Fibroblast of mammary gland (primary cell): ENCODE measurements at places on chromosomes 16 and 17.

DNA sequence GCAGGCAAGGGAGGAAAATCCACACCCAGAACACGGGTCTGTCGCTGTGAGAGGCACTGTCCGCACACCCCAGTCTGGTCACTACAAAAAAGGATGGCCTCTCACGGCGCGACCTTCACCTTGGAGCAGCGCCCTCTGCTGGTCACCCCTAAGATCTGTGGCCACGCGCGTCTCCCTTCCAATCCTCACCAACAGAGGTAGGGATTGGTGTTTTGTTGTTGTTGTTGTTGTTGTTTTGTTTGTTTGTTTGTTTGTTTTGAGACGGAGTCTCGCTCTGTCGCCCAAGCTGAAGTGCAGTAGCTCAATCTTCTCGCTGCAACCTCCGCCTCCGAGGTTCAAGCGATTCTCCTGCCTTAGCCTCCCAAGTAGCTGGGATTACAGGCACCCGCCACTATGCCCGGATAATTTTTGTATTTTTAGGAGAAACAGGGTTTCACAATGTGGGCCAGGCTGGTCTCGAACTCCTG lies 15.0 kb upstream of the C17orf58 start:
- peak; percentile 40 for DNase-seq

GRCh38 chr17:77887464-77888241 lies 70.8 kb upstream of the TNRC6C start:
- peak; percentile 79 for DNase-seq

- no peak for DNase-seq
Measured at GRCh38 chr17:3505008-3505407, 29.2 kb downstream of the ASPA start.

- no peak for DNase-seq
Measured at GRCh38 chr16:94918-95265, 16.9 kb downstream of the MPG start.

DNA sequence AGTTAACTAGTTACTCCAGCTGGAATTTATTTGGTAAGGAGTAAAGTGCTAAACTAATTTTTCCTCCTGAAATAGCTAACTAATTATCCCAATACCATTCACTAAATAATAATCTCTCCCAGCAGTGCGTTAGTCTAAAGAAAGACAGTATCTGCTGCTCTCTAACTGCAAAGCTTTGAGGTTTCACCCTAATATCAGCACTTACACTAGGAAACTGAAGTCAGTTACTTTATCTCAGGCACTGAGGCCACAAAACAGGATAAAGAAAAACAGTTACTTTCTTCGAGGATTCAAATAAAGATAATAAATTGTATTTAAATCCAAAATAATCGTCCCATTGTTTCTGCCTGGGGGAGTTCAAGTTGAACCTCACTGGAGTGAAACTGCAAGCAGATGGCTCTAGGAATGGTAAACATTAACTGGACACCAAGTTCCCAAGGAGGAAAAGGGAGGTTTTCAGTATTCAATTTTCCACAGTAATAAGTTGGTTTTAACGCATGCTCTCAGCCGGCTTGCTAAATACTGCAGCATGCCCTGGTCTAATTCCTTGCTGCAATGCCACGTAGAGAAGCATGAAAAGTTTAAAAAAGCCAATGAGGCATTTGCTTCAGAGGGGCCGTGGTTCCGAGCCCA lies 20.0 kb upstream of the FOXJ1 start:
- DNase-seq: no peak

DNA sequence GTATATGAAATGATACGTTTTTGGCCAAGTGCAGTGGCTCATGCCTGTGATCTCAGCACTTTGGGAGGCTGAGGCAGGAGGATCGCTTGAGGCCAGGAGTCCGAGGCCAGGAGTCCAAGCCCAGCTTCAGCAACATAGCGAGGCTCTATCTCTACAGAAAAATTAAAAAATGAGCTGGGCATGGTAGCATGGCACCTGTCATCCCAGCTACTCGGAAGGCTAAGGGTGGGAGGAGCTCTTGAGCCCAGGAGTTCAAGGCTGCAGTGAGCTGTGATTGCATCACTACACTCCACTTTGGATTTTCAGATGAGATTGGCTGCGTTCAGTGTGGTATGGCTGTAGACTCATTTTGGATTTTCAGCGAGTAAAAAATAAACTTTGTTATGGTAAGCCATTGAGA lies 112.4 kb downstream of the DNAH3 start:
- no peak for DNase-seq

DNA sequence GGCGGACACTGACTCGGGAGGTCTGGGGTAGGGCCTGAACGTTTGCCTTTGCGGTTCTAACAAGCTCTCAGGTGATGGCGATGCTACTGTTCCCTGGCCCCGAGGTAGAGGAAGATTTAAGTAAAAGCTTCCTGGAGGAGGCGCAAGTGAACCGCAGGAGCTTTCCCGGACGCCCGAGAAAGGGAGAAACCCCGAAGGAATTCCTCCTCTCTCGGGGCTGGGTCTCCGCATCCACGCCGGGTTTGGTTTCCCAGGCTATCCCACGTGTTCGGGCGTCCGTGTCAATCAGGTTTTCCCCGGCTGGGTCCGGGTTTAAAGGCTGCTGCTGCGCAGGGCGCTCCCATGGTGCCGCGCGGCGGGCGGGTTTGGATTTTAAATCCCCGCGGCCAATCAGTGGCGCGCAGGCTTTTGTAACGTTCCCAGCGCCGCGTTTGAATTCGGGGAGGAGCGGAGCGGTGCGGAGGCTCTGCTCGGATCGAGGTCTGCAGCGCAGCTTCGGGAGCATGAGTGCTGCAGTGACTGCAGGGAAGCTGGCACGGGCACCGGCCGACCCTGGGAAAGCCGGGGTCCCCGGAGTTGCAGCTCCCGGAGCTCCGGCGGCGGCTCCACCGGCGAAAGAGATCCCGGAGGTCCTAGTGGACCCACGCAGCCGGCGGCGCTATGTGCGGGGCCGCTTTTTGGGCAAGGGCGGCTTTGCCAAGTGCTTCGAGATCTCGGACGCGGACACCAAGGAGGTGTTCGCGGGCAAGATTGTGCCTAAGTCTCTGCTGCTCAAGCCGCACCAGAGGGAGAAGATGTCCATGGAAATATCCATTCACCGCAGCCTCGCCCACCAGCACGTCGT lies at the start of gene PLK1:
PLK1 (plus strand) TSS at position 460 of the 844 bp plus-strand sequence; CDS start at position 504, 44 bp downstream.
- peak; percentile 80 for DNase-seq

GRCh38 chr17:37820313-37820994 lies 75.6 kb upstream of the HNF1B start:
- DNase-seq: no peak

DNA sequence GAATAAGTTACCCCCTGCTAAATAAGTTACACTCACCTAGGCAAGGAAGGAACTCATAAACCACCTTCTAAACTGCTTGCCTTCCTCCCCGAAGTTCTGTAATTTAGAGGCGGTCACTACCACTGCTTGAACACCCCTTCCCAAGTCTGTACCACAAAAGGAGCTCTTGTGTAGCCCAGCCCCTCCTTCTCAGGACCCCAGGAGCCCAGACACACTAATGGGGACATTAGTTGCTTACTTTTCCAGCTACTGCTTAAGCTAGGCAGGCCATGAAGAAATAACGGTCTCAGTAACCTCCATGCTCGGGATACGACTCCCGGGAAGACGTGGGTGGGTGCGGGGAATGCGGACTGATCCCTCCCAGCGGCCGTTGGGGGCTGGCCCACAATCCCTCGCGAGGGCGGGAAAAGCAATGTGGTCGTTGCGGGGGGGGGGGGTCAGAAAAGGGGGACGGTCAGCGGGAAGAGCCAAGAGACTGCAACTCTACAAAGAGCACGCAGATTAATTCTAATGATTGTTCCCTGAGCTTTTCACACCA lies at the start of gene TEX14:
TEX14 (minus strand) TSS at position 345 of the 538 bp plus-strand sequence. CDS start 40,044 bp downstream, outside the sequence.
- no peak for DNase-seq

- DNase-seq: no peak
Measured at GRCh38 chr16:87133112-87133850, 183.9 kb downstream of the C16orf95 start.

GRCh38 chr17:55281649-55282378 lies 17.1 kb downstream of the HLF start:
- DNase-seq: no peak

- no peak for DNase-seq
Measured at GRCh38 chr17:9138161-9138717, 116.9 kb downstream of the NTN1 start.

- DNase-seq: no peak
Measured at GRCh38 chr17:49528966-49529365, 33.9 kb downstream of the NGFR start.

- DNase-seq: no peak
Measured at GRCh38 chr17:17179371-17179827, 26.7 kb downstream of the PLD6 start.

DNA sequence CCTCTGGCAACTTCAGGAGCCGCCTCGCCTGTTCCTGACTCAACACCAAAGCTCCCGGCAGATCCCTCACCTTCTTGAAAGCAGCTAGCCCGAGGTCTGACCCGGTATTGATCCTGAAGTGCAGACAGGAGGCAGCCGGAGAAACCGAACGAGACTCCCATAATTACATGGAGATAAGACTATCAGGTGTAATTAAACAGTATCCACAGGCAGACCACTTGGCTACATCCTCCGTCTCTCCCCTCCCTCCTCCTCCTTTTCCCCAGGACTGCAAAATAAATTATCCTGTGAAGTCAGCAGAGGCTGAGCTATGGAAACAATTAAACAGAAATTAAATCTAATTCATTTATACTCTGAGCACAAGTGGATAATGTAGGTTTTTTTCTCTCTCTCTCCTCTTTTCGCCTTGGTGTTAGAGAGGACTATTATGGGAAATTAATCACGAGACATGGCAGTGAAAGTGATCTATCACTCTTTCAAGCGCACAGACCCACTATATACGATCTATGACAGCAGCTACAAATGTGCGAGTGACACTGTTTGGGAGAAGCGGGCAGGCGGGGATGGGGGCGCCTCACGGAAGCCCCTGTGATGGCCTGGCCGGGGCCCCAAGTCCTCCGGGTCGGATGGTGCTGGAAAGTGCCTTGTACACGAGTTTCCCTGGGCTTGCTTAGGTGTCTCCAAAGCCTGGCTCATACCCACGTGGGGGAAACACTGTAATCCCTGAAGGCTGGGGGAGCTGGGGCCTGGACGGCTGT lies 92.8 kb downstream of the RBFOX3 start:
- DNase-seq: no peak

DNA sequence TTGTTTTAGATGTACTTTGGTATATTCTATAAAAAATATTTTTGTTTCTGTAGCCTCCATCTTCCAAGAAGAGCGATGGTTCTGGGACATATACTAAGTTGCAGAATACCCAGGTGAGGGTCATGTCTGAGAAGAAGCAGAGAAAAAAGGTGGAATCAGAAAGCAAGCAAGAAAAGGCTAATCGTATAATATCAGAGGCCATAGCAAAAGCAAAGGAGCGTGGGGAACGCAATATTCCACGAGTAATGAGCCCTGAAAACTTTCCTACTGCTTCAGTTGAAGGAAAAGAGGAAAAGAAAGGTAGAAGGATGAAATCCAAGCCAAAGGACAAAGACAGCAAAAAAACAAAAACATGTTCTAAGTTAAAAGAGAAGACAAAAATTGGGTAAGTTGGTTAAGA lies 154.6 kb downstream of the CHD9 start:
- DNase-seq: no peak

- DNase-seq: no peak
Measured at GRCh38 chr17:38338053-38338452, 5.7 kb downstream of the GPR179 start.

- peak; percentile 98 for DNase-seq
Measured at GRCh38 chr17:2468270-2468669, 43.4 kb downstream of the METTL16 start.

- DNase-seq: no peak
Measured at GRCh38 chr17:321386-321941, 31.1 kb downstream of the RPH3AL start.

- DNase-seq: no peak
Measured at GRCh38 chr16:6209355-6209930, 1111.8 kb upstream of the EEF2KMT start.

GRCh38 chr17:4497101-4497824 lies 1.4 kb upstream of the SPNS2 start:
- DNase-seq: peak; percentile 10

- DNase-seq: no peak
Measured at GRCh38 chr17:77651988-77652387, 306.5 kb upstream of the TNRC6C start.

GRCh38 chr17:5785338-5785737 lies 201.0 kb upstream of the NLRP1 start:
- peak; percentile 34 for DNase-seq

- DNase-seq: no peak
Measured at GRCh38 chr17:40699371-40699770, 4.2 kb downstream of the KRT24 start.

- DNase-seq: no peak
Measured at GRCh38 chr16:89537549-89537925, 22.9 kb upstream of the RPL13 start.

DNA sequence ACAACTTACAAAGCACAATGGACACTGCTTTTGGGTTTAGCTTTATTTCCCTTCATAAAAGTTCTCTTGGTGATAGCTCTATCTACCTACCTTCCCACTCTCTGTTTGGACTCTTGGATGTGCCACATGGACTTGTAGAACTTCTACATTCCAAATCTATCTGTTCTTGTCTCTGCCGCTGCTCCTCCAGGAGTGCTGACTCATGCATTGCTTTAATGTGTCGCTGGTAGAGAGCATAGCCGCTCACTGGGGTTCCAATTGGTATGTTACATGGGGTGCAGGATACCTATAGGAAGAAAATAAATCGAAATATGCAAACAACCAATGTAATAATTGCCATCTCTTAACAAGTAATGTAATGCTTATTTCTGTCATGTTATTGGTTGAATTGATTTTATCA lies 92.1 kb downstream of the TTC19 start:
- no peak for DNase-seq

DNA sequence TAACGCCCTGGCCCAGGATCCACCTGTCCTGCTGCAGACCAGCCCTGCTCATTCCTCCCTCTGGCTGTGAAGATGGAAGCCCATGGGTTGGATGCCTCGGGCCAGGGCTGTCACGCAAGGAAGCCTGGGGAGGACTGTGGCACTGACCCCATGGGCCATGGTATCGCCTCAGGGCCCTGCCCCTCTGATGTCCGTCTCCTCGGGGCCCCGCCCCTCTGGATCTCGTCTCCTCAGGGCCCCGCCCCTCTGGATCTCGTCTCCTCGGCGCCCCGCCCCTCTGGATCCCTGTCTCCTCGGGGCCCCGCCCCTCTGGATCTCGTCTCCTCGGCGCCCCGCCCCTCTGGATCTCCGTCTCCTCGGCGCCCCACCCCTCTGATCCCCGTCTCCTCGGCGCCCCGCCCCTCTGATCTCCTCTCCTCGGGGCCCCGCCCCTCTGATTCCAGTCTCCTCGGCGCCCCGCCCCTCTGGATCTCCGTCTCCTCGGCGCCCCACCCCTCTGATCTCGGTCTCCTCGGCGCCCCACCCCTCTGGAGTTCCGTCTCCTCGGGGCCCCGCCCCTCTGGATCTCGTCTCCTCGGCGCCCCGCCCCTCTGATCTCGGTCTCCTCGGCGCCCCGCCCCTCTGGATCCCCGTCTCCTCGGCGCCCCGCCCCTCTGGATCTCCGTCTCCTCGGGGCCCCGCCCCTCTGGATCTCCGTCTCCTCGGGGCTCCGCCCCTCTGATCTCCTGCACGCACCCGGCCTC lies 24.0 kb downstream of the METRNL start:
- DNase-seq: peak; percentile 39

- DNase-seq: no peak
Measured at GRCh38 chr17:38728290-38728831, 1.8 kb upstream of the CISD3 start.
